ENCODE measurements at places on chromosomes 5 and 9. TPM values are rescaled to one million over a fixed set of nuclear protein-coding genes. Genes with fewer than 3 reads are reported as not detected.

Gene TAF11L14
- not detected for total RNA-seq

Gene ARL14EPL
- 0.11 TPM for total RNA-seq

Gene PCDHGA9
- total RNA-seq = 11.1 TPM

Gene SMIM33
- total RNA-seq = not detected

Gene UBE2QL1
- 1.3 TPM for total RNA-seq

Gene IRX4
- not detected for total RNA-seq

Gene PAIP1
- total RNA-seq = 117 TPM

Gene CKS2
- 56.3 TPM for total RNA-seq

Gene ANKDD1B
- 0.78 TPM for total RNA-seq

Gene ROR2
- total RNA-seq = 7.7 TPM

Gene SPATA6L
- 1.8 TPM for total RNA-seq

Gene SYK
- total RNA-seq = not detected

Gene SEMA6A
- 0.39 TPM for total RNA-seq

Gene SLC46A2
- not detected for total RNA-seq

Gene GABRA1
- total RNA-seq = not detected

Gene PHF24
- 0.11 TPM for total RNA-seq

Gene C5orf52
- total RNA-seq = not detected

Gene BDP1
- total RNA-seq = 23.8 TPM

Gene NIPAL4
- total RNA-seq = not detected

All from articular chondrocyte of knee joint (primary cell).